ENCODE measurements at places on chromosomes 12 and 14. TPM values are rescaled to one million over a fixed set of nuclear protein-coding genes. Genes with fewer than 3 reads are reported as not detected.
A peak's percentile ranks its signal among the peaks of the same experiment; 100 is the strongest.

- DNase-seq = peak; percentile 79
Measured at GRCh38 chr14:76961631-76962302, 66.7 kb downstream of the IRF2BPL start.

The SLC6A12 gene
- 3.9 TPM for polyA plus RNA-seq

GRCh38 chr14:96146131-96146771, 58.4 kb upstream of the BDKRB2 start:
- DNase-seq = no peak

The FAM181A gene
- not detected for polyA plus RNA-seq

DNA sequence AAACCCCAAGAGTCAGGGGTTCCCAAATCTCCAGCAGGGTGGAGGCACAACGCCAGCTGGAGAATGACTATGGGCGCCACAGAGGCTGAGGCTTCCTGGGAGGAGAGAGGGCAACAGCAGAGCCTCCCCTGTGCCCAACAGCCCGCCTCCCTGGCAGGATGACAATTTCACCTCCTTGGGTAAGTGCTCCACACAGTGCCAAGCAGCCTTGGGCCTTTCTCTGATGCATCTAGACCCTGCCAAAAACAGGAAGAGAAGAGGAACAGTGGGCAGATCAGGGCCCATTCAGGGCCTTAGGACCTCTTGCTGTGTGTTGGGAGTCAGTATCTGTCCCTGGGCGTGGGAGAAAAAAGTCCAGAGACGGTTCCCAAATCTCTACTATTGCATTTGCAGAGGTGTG, 5.0 kb upstream of the OR10P1 start:
- DNase-seq = no peak

The TRIM9 gene
- 5.7 TPM for polyA plus RNA-seq

- no peak for DNase-seq
Measured at GRCh38 chr12:133234971-133235370, 706 bp downstream of the ANHX start.

The MUCL1 gene
- polyA plus RNA-seq = not detected

The SERPINA12 gene
- polyA plus RNA-seq = not detected

DNA sequence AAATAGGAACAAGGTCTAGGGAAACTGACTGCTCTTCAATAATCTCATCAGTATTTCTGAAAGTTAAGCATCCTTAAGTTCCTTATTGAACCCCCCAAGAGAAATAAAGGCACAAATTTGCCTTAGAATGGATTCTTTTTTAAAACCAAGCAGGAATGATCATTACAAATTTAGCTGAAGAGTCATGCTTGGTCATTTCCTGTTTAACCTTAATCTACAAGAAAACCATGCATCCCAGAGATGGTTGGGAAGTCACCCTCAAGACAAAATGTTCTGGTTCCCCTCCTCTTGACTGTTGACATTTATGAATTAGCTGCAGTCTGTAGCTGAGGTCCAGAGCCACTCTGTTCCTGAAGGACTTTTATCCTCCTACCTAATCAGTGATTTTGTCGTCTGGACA, 291.8 kb upstream of the G2E3 start:
- no peak for DNase-seq

GRCh38 chr12:94025756-94026155, 122.6 kb upstream of the PLXNC1 start:
- no peak for DNase-seq

GRCh38 chr12:85626001-85626783, 210.0 kb downstream of the RASSF9 start:
- DNase-seq = no peak

DNA sequence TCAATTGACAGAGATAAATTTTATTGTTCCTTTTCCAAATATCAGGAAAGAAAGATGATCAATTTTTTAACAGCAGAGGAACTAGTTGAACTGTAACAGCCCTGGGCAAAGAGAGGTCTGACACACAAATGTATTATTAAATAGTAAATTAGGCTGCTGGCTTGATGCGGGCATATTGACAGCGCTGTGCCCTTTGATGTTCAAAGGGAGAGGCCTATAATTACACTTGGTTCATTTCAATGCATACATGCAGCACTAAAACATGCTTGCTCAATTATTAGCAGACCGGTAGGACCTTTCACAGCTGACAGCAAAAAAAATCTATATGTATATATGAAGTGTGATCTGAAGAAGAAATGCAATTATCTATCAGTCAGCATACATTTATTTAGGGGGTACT, 219.8 kb downstream of the SLC2A13 start:
- no peak for DNase-seq

DNA sequence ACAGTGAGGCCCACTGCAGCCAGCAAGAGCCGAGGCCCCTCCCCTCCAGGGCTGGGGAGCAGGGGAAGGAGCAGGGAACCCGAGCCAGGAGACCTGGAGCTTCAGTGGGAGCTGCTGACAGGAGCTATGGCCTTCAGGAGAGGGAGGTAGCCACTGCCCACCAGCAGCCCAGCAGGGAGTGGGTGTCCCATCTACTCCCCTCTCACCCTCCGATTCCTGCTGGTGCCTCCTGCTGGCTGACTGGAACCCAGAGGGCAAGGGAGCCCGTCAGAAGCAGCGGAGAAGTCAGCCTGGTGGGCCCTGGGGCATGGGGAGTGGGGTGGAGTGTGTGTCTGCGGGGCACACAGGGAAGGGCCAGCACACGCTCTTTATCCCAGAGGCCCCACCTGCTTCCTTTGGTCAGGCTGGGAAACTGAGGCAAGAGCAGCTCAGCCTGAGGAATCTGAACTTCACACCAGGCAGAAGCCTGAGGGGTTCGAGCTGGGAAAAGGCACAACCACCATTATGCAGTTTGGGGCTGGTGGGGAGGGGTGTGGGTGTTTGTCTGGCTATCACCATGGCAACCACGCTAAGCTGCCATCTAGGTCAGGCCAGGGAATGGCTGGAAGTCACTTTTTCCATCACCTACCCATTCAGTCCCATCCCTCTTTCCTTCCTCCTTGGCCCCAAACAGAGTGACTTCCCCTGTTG, 36.8 kb upstream of the PLEKHG6 start:
- DNase-seq = no peak

- no peak for DNase-seq
Measured at GRCh38 chr14:81062816-81063215, 107.4 kb downstream of the TSHR start.

- no peak for DNase-seq
Measured at GRCh38 chr14:65972891-65973290, 513.3 kb upstream of the CCDC196 start.

The SLC15A5 gene
- polyA plus RNA-seq = not detected

DNA sequence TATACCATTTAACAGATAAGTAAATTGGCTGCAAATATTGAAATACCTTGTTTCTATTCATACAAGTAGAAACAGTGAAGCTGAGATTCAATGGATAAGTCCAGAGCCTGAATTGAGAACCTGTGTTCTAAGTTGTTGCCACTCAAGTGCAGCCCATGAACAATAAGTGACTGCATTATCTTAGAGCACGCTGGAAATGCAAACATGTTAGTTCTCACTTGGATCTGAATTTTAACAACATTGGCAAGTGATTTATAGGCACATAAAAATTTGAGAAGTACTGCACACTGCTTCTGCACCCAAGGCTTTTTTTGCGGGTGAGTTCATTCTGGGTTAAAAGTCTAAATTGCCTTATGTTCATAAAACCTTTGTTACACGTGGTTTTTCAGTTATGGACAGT, 484.3 kb downstream of the NAV3 start:
- no peak for DNase-seq

DNA sequence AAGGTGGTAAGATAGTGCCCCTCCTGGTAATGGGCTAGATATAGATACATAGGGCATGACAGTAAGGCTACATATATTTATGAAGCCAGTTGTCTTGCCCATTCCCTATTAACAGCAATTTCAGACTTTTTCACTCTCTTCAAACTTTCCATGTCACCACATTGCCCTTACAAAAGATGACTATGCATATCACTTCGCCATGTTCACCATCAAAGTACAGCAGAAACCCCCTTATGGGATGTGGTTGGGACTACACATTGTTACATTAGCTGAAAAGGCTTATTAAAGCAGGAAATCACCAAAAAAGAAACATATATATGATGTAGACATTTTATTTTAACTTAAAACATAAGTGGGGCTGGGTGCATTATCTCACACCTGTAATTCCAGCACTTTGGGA, 9.8 kb upstream of the SMCO2 start:
- no peak for DNase-seq

- no peak for DNase-seq
Measured at GRCh38 chr14:29716150-29716549, 211.5 kb downstream of the PRKD1 start.

The ERO1A gene
- polyA plus RNA-seq = 39.4 TPM

The NDUFA12 gene
- 203 TPM for polyA plus RNA-seq

- no peak for DNase-seq
Measured at GRCh38 chr12:119644930-119645329, 23.0 kb upstream of the PRKAB1 start.

The LRP6 gene
- polyA plus RNA-seq = 26.6 TPM

The GLI1 gene
- 13.0 TPM for polyA plus RNA-seq

The OAS3 gene
- 22.7 TPM for polyA plus RNA-seq

GRCh38 chr12:54571193-54572188, 17.0 kb downstream of the PPP1R1A start:
- no peak for DNase-seq

DNA sequence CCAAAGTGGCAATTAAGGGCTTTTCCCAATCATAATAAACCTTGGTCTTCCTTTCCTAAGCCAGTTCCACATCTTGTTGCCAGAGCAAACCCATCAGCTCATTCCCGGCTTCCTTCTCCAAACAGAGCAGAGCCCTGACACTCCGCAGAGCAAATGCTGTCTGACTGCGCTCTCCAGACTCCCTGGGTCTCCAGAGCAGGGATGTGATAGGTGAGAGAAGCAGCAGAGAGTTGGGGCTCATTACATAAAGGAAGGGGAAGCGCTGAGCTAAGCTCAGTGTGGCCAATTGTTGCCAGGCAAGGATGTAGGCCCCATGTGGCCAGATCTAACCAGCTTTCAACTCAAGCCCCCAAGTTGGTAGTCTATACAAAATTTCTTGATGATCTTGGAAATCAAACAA, 36.2 kb upstream of the PAX9 start:
- no peak for DNase-seq

DNA sequence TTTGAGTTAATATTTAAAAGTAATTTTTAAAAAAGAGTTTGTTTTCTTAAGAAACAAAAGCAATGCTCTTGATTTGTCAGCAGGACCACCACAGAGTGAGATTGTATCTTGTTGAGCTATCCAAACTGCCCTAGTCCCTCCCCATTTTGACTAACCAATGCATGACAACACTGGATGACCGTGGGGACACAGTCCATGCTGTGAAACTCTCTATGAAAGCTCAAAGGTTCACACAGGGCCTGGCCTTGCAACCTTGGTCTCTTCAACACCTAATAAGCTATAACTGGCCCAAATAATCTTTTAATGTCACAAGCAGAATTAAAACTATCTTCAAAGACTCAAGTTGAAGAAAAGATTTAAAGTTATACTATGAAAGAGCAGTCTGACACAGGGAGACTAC, 13.5 kb downstream of the ETFRF1 start:
- no peak for DNase-seq

DNA sequence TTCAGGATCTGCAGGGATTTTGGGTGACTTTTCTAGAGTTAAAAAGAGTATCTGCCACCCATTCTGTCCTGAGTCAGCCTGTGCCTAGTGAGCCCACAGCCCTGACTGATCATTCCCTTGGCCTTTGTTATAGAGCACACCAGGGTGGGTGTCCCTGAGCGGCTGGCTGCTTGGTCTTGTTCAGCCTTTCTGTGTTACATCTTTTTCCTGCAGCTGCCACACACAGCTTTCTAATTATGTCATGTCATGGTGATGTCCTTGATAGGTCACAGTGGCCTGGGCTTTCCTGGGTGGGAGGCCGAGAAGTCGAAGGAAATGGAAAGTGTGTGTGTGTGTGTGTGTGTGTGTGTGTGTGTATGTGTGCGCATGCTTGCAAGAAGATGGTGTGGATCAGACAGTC, 293.2 kb upstream of the CRY1 start:
- DNase-seq = no peak

The IL26 gene
- polyA plus RNA-seq = not detected

DNA sequence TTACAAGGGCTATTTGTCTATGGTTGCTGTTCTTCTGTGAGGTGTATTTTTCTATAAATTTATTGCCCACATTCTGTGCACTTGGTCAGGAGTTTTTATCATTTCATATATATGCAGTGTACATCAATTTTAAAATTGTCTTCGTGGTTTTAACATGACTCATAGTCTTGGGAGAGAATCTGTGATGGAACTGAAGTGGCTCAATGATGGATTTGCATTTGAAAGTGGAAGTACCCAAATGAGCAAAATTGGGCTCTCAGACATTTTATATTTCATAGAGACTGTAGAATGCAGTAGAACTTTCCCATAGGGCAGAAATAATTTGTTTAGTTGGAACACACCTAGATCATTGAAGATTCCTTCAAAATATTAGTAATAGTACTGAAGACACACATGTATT, 1.9 kb upstream of the SCFD1 start:
- peak; percentile 7 for DNase-seq

The PCK2 gene
- polyA plus RNA-seq = 20.7 TPM

GRCh38 chr12:124940143-124940392, 25.6 kb upstream of the UBC start:
- DNase-seq = no peak

GRCh38 chr14:80637756-80638619, 303.6 kb downstream of the CEP128 start:
- DNase-seq = no peak

GRCh38 chr12:33314223-33314622, 125.4 kb downstream of the SYT10 start:
- DNase-seq = no peak

The GLT1D1 gene
- not detected for polyA plus RNA-seq

The SLC39A5 gene
- 0.23 TPM for polyA plus RNA-seq

GRCh38 chr12:62598846-62599245, 132.2 kb downstream of the MON2 start:
- DNase-seq = no peak

All from A549 (cell line).